Omental fat pad (tissue), 4 donors: ENCODE measurements at places on chromosomes 3 and 15. TPM values are rescaled to one million over a fixed set of nuclear protein-coding genes. Genes with fewer than 3 reads are reported as not detected.

- no peak for DNase-seq
Measured at GRCh38 chr3:184261270-184261853, at the start of gene CAMK2N2. Gene CAMK2N2 (minus strand): TSS chr3:184261553. CDS start chr3:184261285, 268 bp downstream.

DNA sequence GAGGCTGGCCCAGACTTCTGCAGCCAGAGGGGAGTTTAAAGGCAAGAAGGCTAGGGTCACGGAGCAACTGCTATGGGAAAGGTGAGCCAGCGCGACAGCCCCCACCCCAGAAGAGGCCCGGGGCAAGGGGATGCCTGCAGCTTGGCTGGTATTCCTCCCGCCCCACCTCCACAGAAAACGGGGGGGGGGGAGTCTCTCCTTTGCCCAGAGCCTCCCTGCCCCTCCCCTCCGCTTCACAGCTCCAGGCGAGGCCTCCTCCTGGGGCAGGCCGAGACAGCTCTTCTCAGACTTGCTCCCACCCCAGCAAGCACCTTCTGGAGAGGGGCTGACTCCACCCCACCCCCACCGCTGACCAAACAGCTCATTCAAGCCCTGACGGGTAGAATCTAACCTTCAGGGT is 13.4 kb downstream of the ANP32A start:
- DNase-seq: no peak

- no peak for DNase-seq
Measured at GRCh38 chr3:55244247-55244646, 242.9 kb downstream of the WNT5A start.

DNA sequence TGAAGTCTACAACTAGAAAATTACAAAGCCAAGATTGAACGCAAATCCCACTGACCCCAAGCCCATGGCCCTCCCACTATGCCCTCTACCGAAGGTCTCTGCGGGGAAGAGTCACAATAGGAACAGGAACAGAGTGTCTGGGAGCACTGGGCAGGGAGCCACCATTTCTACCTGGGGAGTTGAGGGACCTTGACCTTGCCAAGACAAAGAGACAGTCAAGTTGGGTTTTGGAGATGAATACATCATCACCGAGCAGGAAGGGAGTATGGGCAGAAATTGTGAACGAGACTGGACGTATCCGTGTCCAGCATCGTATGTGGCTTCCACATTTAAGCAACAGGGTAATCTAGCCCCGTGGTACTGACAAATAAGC is 30.8 kb upstream of the BFSP2 start:
- DNase-seq: no peak

- no peak for DNase-seq
Measured at GRCh38 chr3:191958980-191959671, 498.2 kb downstream of the PYDC2 start.

CCDC13 gene
- 1.6 TPM for total RNA-seq

DNA sequence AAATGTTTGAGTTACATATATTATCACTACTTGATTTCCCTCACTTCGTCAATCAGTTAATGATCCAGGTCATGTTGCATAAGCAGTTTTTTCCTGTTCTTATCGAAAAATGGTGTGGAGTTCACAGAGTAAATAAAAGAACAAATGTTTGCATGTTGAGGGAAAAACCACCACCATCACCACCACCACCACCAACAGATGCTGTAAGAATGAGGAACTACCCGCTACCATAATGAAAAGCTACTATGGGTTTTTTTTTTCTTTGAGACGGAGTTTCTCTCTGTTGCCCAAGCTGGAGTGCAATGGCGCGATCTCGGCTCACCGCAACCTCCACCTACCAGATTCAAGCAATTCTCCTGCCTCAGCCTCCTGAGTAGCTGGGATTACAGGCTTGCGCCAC is 27.6 kb downstream of the RUBCN start:
- no peak for DNase-seq

DNA sequence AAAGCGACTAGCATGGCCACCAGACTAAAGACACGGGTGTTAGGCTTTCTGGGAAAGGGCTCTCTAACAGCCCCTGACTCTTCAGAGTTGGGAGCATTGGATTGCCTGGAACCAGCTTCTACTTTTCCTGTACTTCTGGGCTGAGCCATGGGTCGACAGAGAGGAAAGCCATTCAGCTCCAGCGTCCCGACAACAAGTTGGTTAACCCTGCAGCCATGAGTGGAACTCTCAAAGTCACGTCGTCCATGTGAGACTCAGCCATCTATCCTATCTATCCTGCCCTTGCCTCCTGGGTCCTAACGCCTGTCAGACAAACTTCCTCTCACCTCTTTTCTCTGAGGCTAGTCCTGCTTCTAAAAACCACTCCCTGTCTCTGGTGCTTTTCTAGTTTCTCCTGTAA is 32.6 kb upstream of the TBC1D5 start:
- no peak for DNase-seq

- no peak for DNase-seq
Measured at GRCh38 chr15:39914977-39915376, 5.1 kb downstream of the GPR176 start.

MME gene
- total RNA-seq: 33.1 TPM

- DNase-seq: no peak
Measured at GRCh38 chr15:80055933-80056332, 3.5 kb upstream of the ZFAND6 start.

- DNase-seq: no peak
Measured at GRCh38 chr3:153165261-153165681, 3.2 kb downstream of the RAP2B start.

- no peak for DNase-seq
Measured at GRCh38 chr3:106333911-106334618, 465.3 kb upstream of the CBLB start.

- DNase-seq: no peak
Measured at GRCh38 chr3:178505832-178506231, 30.4 kb upstream of the KCNMB2 start.

- no peak for DNase-seq
Measured at GRCh38 chr3:18077128-18077840, 334.9 kb upstream of the TBC1D5 start.

EFHB gene
- total RNA-seq: 1.6 TPM

- DNase-seq: no peak
Measured at GRCh38 chr15:84863565-84864443, 20.7 kb upstream of the SLC28A1 start.

RNF123 gene
- 25.9 TPM for total RNA-seq

GOLGA8S gene
- 0.09 TPM for total RNA-seq

- no peak for DNase-seq
Measured at GRCh38 chr3:158506456-158506855, 64.5 kb upstream of the MLF1 start.

CCDC191 gene
- 1.9 TPM for total RNA-seq

ZKSCAN7 gene
- 1.8 TPM for total RNA-seq

CEMIP gene
- total RNA-seq: 9.5 TPM

GRCh38 chr15:31503256-31503655 is 176.6 kb downstream of the KLF13 start:
- no peak for DNase-seq

GRCh38 chr3:16236856-16237393 is 27.8 kb downstream of the DPH3 start:
- DNase-seq: no peak

CCDC80 gene
- 176 TPM for total RNA-seq

GOLGA6L7 gene
- total RNA-seq: not detected

- DNase-seq: no peak
Measured at GRCh38 chr3:131835906-131836305, 198.9 kb downstream of the CPNE4 start.

GRCh38 chr3:107925851-107926250 is 165.0 kb downstream of the CD47 start:
- DNase-seq: no peak

SYNM gene
- 47.3 TPM for total RNA-seq

P2RY1 gene
- 2.7 TPM for total RNA-seq
